Activated CD8-positive, alpha-beta memory T cell treated with anti-CD3 and anti-CD28 coated beads for 1 hour (primary cell): ENCODE measurements at places on chromosomes 2 and 18.

DNA sequence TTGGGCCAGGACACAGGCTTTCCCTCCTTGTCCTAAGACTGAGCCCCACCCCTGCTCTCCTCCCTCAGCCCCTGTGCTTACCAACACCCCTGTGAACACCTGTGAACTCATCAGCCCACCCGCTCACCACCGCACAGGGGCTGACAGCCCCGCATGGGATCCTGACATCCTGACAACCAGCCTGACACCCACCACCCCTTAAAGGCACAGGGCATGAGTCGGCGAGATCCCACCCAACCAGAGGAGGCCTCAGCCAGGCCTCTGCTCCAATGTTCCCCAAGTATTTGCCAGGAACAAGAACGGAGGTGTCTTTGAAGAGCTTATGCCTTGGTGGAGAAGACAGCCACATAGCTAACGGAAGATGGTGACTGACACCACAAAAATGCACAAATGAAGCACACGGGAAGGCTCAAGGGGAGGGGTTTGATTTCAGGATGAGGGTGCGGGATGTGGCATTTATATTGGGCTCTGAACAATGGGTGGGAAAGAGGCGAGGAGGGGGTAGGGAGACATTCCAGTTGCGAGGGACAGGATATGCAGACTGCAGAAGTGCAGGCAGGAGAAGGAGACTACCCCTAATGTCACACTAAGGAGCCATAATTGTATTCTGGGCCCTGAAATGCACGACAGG is 11.0 kb downstream of the RAB11FIP5 start:
- DNase-seq = no peak

DNA sequence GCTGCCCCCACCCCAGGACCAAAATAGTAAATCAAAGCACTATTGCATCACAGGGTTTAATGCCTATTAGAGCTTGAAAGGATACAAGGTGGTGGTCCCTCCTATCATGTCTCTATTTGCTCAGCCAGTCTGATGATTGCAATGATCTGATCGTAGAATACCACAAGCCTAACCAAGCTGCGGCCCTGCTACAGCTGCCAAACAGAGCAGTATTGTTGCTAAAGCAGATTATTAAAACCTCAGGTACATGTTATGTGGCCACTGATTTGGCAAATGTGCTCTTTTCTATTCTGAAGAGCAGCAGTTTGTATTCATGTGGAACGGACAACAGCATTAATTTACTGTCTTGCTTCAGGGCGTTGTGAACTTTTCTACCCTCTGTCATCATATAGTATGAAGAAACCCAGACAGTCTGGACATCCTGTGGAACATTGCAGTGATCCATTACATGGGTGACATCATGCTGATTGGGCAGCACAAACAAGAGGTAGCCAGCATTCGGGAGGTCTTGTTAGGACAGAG is 8.4 kb upstream of the VAPA start:
- DNase-seq = no peak

DNA sequence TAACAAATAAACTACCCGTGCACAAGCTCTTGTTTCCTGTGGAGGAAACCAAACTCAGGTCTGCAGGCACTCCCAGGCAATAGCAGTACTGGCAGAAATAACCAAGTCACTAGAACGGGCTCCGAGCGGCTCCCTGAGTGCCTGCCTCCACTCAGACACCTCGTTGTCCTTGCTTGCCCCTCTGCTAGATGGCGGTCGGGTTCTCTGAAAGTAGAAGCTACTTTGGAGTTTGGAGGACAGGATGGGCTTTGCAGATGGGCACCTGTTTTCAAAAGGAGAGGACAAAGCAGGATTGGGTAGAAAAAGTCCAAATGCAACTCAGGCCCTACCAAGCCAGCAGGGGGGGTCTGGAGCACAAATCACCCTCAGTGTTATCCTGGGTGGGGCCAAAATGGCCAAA is 136.4 kb downstream of the LRRC30 start:
- no peak for DNase-seq

- no peak for DNase-seq
Measured at GRCh38 chr2:160551259-160551658, 57.7 kb upstream of the RBMS1 start.

DNA sequence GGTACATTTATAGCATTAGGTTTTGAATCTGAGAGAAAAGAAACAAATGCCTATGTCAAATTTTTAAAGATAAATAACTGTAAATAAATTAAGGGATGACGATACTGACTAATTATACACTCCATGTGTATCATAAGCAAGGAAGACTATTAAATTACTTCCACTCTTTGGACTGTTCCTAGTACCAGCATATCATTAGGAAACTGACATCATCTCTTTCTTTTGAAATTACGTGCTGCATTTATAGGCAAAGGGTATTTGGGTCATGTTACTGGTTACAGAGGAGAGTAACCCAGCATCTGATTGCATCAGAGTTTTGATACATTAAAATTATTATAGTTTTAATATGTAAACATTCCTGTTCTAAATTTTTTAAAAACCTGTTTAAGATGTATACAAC is 309.7 kb downstream of the XIRP2 start:
- DNase-seq = no peak

- DNase-seq = no peak
Measured at GRCh38 chr2:103660947-103661346, 899.1 kb downstream of the TMEM182 start.

DNA sequence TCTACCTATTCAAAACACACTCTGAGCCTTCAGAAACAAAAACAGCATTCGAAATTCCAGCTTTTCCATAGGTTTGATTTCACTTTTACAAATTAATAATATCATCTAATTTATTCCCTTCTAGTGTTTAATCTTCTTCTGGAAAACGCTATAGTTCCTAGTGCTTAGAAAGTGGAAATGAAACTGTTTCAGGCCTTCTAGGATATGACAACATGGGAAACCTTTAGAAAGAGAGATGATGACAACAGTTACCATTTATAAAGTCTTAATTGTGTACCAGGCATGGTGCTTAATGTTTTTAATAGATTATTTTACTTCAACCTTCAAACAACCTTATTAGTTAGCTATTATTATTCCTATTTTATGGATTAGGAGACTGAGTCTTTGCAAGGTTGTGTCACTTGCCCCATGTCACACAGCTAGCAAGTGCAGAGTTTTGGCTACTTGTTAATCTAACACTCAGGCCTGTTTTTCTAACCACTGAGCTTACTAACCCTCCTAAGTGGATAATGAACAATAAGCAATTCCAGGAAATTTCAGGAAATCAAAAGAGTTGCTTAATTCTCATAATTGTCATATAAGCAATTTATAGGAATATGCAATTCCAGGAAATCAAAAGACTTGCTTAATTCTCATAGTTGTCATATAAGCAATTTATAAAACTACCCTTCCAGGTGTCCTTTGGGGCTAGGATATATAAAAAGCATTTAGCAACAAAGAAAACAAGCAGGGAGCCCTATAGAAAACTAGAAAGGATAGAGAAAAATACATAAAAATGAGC is 206.0 kb downstream of the ZNF521 start:
- no peak for DNase-seq

DNA sequence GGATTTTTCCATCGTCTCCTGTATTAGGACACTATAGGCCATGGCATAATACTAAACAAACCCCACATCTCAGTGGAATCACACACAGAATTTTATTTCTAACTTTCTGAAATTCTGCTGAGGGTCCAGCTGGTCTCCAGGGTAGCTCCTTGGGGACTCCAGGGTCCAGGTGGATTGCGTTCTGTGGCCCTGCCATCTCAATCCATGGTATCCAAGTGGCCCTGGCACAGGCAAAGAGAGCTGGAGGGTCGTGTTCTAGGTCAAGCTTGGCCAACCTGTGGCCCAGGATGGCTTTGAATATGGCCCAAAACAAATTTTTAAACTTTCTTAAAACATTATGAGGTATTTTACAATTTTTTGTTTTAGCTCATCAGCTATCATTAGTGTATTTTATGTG is 134.6 kb downstream of the CTIF start:
- no peak for DNase-seq

GRCh38 chr18:39318462-39318861 is 1752.9 kb upstream of the CELF4 start:
- no peak for DNase-seq

DNA sequence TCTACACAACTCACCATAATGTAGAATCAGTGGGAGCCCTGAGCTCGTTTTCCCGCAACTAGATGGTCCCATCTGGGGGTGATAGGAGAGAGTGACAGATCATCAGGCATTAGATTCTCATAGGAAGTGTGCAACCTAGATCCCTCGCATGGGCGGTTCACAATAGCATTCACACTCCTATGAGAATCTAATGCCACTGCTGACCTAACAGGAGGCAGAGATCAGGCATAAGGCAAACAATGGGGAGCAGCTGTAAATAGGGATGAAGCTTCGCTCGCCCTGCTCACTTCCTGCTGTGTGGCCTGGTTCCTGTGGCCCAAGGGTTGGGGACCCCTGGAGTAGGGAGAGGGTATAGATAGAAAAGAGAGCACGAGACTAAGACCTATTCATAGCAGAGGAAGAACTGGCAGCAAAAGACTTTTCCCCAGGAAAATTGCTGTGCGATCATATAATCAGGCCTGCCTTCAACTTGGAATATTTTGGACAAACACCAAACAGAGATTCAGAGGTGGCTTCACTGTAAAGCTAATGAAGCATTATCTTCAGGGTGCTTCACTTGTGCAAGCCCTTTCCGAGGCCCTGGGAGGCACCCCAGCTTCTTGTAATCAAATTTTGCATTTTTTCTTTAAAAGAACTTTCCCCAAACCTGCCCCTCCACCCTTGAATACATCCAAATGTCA is 29.0 kb upstream of the ATL2 start:
- no peak for DNase-seq

- no peak for DNase-seq
Measured at GRCh38 chr2:72931280-72931910, 14.1 kb downstream of the EMX1 start.

DNA sequence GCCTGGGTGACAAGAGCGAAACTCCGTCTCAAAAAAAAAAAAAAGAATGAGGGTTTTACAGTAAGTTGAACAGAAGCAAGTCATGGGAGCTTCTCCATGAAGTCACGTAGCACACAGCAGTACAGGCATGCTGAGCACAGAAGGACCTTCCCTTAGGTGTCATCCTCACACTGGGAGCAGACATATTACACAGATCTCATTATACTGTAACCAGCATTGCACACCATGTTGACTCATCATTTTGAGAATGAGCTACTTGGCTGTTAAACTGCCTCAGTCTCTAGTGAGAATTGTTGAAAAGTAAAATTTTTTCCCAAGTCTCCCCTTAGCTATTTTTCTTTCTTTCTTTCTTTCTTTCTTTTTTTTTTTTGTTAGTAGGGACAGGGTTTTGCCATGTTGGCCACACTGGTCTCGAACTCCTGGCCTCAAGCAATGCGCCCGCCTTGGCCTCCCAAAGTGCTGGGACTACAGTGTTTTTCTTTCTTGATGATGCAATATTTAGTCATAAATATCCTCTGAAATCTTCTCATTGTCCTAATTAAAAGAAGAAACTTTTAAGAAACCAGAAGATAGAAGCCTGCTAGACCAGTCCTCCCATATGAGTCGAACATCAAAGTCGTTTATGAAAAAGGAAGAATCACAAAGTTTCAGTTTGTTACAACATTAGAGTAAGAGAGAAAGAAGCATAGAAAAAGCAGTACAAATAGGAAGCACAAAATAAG is 37.9 kb upstream of the PPP1CB start:
- no peak for DNase-seq

DNA sequence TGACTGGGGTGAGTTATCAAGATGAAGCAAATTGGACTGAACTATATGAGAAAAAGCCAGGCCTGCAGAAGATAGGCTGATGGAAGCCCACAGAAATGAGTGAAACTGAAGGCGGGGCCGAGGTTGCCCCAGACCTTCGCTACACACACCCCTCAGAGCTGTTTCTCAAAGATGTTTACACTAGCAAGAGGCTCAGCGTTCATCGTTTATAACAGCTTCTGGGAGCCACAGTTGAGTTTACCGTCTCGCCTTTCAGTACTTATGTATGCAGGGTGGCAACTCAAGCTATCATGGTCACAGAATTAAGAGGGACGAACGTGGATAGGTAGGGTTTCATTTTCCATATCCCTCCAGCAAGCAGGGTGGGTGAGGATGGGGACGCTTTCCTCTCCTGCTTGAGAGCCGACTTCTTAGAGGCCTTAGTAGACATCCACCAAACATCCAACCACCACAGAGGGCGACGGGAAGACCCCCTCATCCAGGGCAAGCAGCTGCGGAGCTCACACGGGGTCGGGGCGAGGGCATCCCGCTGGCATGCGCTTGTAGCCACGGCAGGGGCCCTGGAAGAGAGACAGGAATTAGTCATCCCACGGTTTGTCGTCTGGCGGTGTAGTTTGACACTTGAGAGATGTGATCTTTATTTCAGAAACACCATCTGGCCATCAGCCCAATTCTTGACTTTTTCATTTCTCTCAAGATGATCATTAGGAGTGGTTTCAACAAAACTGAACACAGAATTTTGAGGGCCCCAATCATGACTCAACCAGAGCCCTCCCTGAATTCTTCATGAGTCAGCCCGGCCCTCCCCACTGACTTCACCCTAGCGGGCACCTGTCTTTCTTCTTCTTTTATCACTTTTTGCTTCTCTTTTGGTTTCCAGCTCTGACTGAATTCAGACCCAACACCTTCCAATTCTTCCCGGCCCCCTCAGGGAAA is 109.1 kb upstream of the CTDP1 start:
- no peak for DNase-seq

DNA sequence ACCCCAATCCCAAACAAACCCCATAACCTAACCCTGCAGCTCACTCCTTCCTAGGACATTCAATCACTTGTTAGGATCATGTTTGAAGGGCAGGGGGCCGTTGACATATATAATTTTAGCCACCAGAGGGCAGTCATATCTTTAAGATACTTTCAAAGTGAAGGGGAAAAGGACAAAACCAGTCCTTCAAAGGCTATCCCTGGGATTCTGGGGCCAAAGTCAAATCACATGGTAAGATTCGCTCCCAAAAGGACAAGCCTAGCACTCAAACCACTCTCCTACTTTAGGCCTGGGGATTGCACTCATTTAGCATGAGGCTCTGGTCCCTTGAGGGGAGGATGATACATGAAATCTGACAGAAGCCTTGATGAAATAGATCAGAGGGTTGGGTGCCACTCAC is 44.6 kb downstream of the HAUS1 start:
- no peak for DNase-seq

DNA sequence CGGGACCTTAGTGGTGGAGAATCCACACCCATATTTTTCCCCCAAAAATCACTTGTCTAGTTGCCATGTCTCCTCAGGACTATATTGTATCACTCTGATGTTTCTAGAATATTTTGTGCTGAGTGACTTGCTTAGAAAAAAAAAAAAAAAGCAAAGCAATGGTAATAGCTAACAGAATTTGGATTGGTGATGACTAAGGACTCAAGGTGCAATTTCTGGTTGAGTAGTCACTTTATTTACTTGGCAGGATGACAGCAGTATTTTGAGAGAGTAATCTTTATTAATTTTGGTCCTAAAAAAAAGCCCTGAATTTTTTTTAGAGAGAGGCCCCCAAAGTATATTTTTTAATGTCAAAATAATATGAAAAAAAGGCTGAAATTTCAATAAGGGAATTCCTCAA is 32.8 kb upstream of the MYO3B start:
- DNase-seq = no peak

GRCh38 chr2:7604456-7604855 is 687.2 kb downstream of the RNF144A start:
- DNase-seq = no peak

- no peak for DNase-seq
Measured at GRCh38 chr2:240571314-240571973, 3.2 kb downstream of the RNPEPL1 start.
